ENCODE measurements at places on chromosomes 6 and 20.

GRCh38 chr6:121430514-121431460 is 4.7 kb upstream of the GJA1 start:
- DNase-seq = peak; percentile 78

GRCh38 chr20:57265336-57265996 is 975 bp downstream of the BMP7 start:
- no peak for DNase-seq

DNA sequence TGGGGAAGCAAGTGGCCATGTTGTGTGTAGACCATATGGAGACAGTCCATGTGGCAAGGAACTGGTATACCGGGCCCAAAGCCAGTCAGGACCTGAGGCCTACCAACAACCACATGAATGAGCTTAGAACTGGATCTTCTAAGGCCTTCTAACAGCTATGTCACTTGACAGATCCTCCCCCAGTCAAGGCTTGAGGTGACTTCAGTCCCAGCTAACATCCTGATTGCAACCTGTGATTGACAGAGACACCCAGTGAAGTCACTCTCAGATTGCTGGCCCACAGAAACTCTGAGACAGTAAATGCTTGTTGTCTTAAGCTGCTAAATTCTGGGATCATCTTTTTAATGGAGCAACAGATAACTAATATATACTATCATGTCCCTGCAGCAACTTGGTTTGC is 32.9 kb downstream of the AHI1 start:
- no peak for DNase-seq

GRCh38 chr20:43963233-43963632 is 48.6 kb downstream of the TOX2 start:
- DNase-seq = peak; percentile 38

- no peak for DNase-seq
Observed at GRCh38 chr20:52804497-52805295, 167.5 kb upstream of the TSHZ2 start.

DNA sequence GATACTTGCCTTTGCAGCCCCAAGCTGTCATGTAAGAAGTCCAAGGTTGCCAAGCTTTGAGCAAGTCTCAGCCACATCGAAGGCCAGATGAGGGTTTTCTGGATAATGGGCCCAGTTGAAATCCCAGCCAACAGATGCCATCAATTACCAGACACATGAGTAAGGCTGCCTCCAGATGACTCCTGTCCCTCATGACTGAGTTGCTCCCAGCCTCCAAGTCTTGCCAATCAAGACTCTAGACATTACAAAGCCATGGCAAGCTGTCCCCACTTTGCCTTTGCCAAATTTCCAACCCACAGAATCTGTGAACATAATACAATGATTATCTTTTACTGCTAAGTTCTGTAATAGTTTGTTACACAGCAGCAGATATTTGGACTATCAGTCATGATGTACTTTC is 76.8 kb upstream of the ARMC2 start:
- no peak for DNase-seq

GRCh38 chr6:80441131-80441530 is 334.7 kb downstream of the BCKDHB start:
- no peak for DNase-seq

DNA sequence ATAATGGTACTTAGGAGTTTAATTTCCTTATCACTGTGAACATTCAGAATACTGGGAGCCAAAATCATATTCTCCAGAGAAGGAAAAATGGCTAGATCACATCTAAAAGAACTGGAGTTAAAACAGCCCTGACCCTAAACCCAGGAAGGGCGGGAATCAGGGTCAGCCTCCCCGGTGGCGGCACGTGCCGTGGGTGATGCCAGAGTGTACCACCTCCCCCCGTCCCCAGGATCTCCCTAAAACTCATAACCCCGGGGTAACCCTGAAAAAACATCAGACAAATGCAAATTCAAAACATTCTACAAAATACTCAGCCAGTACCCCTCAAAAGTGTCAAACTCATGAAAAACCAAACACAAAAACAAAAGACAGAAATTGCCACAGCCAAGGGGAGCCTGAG is 148.3 kb downstream of the DLL1 start:
- DNase-seq = no peak

- peak; percentile 72 for DNase-seq
Observed at GRCh38 chr20:46293084-46293483, 15.2 kb downstream of the CDH22 start.

- no peak for DNase-seq
Observed at GRCh38 chr20:8346700-8347270, 214.7 kb downstream of the PLCB1 start.

GRCh38 chr6:97438011-97438671 is 155.1 kb upstream of the MMS22L start:
- DNase-seq = no peak

DNA sequence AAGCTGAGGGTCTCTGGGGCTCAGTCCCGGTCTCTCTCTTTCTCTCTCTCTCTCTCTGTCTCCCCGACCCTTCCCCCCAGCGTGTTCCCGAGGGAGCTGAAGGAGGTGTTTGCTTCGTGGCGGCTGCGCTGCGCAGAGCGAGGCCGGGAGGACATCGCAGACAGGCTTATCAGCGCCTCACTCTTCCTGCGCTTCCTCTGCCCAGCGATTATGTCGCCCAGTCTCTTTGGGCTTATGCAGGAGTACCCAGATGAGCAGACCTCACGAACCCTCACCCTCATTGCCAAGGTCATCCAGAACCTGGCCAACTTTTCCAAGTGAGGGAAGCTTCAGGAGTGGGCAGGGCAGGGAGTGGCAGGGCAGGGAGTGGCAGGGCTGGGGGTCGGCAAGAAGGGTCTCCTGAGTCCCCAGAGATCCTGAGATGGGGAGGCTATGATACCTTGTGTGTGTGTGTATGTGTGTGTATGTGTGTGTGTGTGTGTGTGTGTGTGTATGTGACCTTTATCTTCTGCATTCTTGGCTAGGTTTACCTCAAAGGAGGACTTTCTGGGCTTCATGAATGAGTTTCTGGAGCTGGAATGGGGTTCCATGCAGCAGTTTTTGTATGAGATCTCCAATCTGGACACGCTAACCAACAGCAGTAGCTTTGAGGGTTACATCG is 13.6 kb upstream of the ZBTB9 start:
- no peak for DNase-seq

DNA sequence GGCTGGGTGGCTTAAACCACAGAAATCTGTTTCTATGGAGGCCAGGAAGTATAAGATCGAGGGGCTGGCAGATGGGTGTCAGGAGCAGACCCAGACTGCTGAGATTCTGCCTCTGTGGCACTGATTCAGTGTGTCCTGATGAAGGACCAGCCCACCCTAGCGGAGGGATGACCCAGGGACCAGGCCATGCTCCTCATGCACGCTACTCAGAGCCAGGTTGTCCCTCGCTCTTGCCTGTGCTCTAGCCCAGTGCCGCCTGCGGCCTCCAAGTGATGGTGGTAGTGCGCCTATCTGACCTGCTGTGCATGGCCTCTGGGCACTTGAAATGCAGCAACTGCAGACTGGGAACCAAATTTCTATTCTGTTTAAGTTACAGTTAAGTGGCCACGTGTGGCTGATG is 13.1 kb upstream of the APMAP start:
- no peak for DNase-seq

All from choroid plexus epithelial cell (primary cell).